ENCODE measurements at places on chromosomes 7 and 10.

DNA sequence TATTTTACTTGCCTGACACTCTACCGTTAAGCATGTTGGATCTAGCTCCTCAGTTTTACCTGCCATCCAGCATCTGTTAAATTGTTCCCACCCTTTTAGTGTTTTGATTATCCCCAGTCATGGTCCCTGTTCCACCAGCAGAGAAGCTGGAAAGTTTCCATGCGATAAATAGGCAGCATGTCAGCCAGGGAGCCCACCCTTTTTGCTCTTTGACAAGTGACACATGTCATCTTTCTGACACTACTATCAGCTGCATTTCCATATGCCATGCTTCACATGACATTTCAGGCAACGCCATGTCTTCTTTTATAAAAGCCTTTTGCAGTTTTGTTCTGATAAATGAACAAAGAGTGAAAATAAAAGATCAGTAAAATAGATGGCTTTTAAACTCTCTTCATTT lies 310.8 kb downstream of the MAGI2 start:
- DNase-seq, result no peak

GRCh38 chr7:35263396-35263795 lies 9.5 kb upstream of the TBX20 start:
- DNase-seq, result no peak

GRCh38 chr10:33134011-33134751 lies 176.2 kb upstream of the ITGB1 start:
- no peak for DNase-seq

DNA sequence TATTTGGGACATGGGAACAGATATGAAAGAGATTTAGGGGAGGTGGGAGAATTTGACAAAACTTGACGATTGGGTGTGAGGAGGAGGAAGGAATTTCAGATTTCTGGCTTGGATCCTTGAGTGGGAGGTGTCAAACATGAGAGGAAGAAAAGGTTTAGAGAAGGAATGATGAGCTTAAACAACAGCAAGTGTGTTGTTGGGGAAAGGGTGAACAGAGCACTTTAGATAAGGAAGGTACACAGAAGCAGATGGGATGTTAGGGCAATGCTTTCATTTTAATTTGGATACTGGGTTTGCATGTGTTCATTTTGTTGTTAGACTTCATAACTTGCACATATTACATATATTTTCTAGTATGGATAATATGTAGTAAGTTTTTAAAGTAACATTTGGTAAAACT lies 23.2 kb downstream of the REEP3 start:
- DNase-seq, result no peak

DNA sequence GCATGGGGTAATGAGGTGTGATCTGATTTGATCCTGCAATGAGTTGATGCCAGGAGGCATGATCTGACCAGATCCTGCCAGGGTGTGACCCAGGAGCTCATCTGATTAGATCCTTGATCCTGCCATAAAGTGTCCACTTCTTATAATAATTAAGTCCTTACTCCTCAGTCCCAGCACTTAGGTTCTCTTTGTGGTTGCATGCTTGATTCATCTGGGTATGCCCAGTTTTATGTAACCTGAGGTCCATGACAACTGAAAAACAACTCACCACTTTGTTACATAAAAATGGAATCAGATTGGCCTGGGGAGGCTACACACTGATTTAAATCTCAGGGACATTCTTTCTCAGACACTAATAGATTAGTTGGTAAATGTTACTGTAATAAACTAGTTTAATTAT lies 19.1 kb downstream of the ACADSB start:
- no peak for DNase-seq

GRCh38 chr7:84412161-84412969 lies 217.8 kb upstream of the SEMA3A start:
- DNase-seq, result no peak

DNA sequence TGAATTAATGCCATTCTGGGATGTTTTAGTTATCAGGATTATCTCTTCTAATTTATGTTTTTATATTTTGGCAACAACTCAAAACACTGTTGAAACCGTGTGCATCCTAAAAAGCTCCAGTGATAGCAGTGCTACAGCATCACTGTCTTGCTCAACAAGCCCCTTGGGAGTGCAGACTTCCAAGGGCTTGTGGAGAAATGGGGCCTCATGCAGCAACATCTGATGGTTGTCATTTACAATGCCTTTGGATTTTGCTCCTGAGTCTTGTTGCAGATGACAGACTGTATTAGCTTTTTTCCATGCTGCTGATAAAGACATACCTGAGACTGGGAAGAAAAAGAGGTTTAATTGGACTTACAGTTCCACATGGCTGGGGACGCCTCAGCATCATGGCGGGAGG lies 515.4 kb downstream of the NEBL start:
- DNase-seq, result no peak

DNA sequence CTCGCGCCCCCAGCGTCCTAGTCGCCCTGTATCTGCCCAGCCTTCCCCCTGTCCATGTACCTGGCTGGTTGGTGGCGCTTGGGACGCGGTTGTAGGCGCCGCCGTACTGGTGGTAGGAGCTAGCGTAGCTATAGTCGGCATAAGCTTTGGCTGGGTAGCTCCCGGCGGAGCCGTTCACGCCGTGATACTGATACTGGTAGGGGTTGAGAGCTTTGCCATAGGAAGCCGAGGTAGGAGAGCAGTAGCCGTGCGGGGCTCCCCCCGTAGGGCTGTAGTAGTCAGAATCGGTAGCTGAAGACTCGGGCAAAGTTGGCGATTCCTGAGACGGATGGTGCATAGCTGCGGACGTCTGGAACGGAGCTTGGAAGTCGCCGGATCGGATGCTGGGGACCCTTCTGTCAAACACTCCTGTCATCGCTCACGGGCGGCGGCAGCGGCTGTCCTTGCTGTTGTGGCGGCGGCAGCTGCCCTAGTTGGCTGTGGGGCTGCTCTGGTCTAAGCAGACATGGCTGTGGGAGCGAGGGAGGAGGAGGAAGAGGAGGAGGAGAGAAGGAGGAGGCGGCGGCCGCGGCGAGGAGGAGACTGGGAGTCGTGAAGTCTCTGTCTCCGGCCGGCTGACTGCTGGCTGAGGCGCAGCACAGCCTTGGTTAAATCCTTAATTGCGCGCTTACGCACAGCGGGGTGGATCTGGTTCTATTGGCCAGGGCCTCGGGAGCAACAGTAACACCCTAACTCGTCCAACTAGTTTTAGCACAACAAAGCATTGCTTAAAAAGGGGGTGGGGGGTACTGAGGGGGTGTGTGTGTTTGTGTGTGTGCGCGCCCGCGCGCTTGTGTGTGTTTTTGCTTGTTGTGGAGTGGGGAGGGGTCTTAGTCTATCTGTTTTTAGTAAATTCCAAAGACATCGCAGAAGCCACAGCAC lies at the start of gene DLX5:
DLX5 (minus strand) TSS at position 623 of the 921 bp plus-strand sequence; CDS start at position 415, 208 bp downstream.
- no peak for DNase-seq

DNA sequence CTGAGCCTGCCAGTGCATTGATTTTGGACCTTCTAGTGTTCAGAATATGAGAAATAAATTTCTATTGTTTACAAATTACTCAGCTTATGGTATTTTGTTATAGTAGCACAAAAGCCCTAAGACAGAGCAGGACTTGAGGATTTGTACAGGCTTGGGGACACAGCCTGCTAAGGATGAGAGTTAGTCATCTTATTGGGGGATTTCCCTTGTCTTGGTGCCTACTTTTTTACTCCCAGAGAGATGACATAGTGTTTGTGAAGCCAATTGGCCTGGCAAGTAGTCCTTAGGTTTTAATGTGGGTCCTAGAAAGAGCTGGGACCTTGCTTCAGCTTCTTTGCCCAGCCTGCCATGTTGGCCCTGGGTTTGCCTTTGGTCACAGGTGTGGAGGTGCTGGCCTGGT lies 364.0 kb downstream of the REEP3 start:
- no peak for DNase-seq

- DNase-seq, result peak; percentile 79
Measured at GRCh38 chr10:79981450-79982361, 32.8 kb upstream of the SFTPD start.

DNA sequence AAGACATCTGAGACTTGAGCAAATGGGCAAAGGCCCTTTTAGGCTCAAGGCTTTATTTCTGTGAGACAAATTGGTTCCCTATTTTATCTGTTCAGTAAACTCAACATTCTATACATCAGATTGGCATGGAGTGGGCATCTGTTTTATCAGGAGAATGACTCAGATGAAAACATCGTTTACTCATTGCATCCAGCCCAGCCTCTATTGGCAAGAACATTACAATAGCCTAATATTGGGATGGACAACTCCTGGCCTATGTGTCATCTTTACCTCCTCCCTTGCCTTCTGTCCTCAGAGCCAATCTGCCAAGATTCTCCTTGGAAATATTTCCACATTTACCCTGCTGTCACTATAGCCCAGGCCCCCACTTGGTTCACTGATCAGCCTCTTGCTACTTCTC lies 5.5 kb upstream of the BLNK start:
- no peak for DNase-seq

DNA sequence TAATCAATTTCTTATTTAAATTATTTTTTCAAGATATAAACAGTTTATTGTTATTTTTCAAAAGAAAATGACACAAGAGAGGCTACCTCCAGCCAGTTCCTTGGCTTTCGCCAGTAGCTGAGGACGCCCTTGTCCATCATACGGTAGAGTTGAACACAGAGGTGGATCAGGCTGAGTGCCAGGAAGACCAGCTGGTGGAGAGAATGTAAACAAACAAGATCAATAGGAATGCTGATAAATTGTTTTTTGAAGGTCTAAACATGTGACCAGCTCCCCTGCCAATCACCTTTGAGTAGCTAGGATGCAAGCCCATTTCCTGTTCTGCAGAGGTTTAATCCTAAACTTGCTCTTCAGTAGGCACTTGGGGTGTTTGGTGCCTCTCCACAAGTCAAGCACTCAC lies 138.9 kb downstream of the PKD1L1 start:
- DNase-seq, result no peak

- DNase-seq, result no peak
Measured at GRCh38 chr7:128215739-128216138, 25.3 kb upstream of the LEP start.

- no peak for DNase-seq
Measured at GRCh38 chr7:157517782-157518513, 181.1 kb downstream of the DNAJB6 start.

- no peak for DNase-seq
Measured at GRCh38 chr7:153061910-153062528, 302.5 kb downstream of the ACTR3B start.

Data from Right ventricle myocardium inferior (tissue), 1 donor.